ENCODE measurements at places on chromosomes 2 and 18.

GRCh38 chr2:32453242-32454062 is 96.6 kb downstream of the BIRC6 start:
- no peak for DNase-seq

- DNase-seq: no peak
Observed at GRCh38 chr2:1494257-1494656, 81.0 kb downstream of the TPO start.

- no peak for DNase-seq
Observed at GRCh38 chr18:79182047-79182713, 113.0 kb downstream of the ATP9B start.

DNA sequence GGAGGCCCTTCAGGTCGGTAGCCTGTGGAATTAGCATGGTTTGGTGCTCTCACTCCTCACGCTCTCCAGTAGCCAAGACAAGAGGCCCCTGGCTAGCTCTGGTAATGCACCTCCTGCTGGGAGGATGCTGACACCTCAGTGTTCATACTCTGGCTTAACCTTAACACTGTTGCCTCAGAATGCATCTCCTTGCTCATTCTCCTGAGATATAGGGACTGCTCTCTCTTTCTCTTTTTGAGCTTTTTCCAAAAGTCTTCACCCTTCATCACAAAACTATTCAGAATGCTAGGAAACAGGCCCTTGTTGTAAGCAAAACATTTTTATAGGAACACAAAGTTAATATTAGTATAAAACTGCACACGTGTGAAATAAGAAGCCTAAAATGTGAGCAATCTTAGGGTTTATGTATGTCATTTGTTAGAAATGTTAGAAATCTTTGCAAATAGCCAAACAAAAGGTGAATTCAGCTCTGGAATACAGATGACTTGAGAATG is 17.3 kb upstream of the IMPA2 start:
- no peak for DNase-seq

DNA sequence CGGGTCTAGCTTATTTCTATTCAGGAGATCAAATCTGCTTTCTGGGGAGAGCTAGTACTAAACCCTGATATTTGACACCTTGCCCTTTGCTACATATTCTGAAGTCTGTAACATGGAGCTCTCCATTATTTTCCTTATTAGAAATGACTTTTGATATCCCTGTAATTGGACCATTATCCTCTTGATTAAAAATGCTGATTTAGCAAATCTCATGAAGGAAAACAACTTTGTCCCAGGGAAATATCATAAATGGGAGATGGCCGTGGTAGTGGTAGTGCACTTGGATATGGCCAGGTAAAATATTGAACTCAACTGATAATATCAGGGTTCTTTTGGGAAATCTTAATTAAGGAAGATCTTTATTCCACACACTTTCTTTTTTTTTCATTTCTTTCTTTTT is 326.5 kb downstream of the RPRM start:
- DNase-seq: no peak

DNA sequence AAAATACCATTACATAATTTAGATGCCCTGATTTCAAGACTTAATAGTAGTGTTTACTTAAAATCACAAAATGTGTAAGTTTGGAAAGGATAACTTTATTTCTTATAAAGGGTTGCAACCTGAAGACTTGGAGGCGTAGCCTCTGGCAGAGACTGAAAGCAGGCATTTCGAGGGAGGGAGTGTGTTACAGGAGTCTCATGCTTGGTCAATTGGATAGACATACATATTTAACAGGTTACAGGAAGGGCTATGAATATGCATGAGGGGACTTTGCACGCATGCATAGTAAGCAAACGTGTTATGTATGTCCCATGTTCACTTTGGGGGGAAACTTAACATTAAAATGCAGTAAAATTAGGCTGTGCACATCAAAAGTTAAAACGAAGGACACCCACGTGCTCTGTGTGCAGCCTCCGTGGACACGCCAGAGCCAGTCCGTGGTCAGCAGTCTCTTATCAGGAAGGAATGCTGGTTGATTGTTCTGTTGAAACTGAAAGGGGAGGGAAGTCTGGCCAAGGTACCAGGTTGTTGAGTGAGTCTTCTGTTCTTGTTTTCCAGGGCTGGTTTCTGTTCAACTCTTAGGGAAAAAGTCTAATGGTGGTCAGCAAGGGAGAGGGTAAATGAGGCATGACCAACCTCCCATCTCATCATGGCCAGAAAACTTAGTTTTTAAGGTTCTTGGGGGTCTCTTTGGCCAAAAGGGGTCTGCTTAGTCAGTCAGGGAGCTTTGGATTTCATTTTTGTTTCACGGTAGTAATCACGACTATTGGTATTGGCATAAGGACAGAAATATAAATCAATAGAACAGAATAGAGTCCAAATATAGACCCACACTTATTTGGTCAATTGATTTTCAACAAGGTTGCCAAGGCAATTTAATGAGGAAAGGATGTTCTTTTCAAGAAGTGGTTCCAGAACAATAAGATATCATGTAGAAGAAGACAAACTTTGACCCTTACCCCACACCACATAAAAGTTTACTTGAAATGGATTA is 121.9 kb downstream of the MCFD2 start:
- DNase-seq: no peak

DNA sequence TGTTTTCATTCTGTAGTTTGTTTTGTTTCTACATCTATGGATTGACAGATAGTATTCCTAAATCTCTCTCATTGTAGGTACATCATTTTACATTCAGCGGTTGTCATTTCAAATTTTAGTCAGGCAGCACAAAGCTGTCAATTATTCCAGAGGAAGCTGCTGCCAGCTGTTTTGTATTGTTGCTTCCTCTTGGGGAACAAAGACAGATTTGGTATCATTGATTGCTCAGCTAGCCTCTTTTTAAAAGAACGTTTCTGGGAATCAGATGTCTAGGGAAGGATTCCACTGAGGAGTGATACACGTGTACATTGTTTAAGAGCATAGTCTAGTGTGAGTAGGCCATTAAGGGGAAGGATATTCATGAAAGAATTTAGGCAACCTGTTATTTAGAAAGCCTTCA is 145.8 kb downstream of the AGPS start:
- DNase-seq: no peak

DNA sequence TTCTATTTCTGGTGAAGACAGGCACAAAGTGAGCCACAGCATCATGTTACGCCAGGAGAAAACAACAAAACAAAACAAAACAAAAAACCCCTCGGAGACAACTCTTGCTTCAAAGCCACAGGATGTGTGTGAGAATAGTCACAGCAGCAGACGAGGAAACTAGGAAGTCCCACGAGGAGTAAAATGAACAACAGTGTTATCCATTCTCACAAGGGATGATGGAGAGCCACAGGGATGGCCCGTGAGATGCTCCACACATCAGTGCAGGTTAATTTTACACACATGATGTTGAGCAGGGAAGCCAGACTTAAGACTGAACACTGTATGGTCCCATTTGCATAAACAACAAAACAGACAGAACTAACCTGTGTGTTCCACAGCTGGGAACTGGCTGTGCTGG is 128.5 kb upstream of the TMEM18 start:
- no peak for DNase-seq

DNA sequence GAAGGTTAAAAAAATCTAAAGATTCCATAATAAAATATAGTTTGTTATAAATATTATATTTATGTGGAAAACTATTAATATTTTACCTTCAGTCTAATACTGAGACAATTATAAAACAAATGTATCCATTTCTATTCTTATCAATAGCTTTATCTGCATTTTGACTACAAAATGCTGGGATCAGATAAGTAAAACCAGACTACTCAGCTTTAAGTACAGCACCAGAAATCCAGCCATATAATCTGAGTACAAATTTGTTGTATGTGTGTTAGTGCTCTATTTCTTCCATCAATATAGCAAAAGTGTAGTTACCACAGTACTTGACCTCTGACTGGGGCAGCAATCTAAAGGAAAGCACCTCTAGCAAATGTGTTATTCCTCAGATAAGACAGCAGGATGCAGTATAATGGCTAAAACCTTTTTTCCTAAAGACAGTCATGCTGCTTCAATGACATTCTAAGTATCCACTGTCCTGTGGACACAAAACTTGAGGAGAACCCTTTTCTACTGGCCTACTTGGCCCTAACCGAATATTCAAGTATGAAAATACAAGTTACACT is 68.1 kb downstream of the OLA1 start:
- no peak for DNase-seq

GRCh38 chr2:177983183-177983788 is 89.3 kb downstream of the PDE11A start:
- DNase-seq: no peak

GRCh38 chr2:223222397-223222796 is 170.4 kb downstream of the KCNE4 start:
- no peak for DNase-seq

DNA sequence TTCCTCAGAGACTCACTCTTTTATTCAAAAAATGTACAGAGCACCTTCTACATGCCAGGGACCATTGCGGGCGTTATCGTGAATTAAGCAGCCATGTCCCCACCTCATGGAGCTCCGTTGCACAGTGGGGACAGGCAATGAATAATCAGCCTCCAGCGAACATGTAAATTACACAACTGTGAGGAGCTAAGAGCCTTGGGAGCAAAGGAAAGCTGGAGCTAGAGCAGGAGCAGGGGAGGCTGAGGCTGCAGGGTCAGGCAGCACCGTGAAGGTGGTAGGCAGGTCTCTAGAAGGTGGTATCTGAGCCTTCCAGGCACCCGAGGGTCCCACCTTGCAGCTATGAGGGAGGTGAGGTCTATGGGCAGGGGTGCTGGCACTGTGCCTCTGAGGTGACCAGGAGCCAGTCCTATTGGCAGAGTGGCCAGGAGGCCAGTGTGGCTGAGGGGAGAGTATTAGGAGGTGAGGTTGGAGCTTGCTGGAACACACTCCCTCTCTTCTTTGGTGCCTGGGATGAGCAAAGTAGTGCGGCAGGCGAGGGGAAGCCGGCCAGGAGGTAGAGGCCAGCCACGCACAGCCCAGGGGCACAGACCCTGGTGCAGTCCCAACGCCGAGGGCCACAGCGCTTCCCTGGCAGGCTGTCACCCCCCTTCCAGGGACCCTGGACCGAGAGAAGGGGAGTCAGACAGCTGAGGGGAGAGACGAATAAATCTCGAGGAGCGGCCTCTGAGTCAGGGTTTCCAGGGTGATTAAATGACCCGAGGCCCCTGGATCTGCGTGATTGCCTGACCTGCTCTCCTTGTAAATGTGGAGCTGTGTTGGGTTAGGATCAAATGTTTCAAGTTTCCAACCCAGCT is 167.3 kb downstream of the SEPTIN10 start:
- DNase-seq: no peak

Measured in nucleus accumbens (tissue), 56 donors.